Progenitor cell of endocrine pancreas (in vitro differentiated cells): ENCODE measurements at places on chromosomes 5 and 9. TPM values are rescaled to one million over a fixed set of nuclear protein-coding genes. Genes with fewer than 3 reads are reported as not detected.

Gene PALM2AKAP2
- total RNA-seq: 0.51 and 0.74 TPM in 2 replicates

Gene GFI1B
- 0.12 TPM in 1 of 2 replicates, not detected in the other for total RNA-seq

DNA sequence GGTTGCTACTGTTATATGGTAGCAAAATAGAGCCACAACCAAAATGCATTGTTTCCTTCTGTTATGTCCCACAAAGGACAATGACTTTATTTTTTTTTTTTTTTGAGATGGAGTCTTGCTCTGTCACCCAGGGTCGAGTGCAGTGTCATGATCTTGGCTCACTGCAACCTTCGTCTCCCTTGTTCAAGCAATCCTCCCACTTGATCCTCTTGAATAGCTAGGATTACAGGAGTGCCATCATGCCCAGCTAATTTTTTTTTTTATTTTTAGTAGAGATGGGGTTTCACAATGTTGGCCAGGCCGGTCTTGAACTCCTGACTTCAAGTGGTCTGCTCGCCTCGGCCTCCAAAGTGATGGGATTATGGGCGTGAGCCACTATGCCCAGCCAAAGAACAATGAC is 527.7 kb upstream of the SGCD start:
- no peak for DNase-seq

Gene SLCO4C1
- 4.0 and 4.8 TPM in 2 replicates for total RNA-seq

GRCh38 chr9:107177243-107177839 is 105.7 kb upstream of the RAD23B start:
- no peak for DNase-seq

DNA sequence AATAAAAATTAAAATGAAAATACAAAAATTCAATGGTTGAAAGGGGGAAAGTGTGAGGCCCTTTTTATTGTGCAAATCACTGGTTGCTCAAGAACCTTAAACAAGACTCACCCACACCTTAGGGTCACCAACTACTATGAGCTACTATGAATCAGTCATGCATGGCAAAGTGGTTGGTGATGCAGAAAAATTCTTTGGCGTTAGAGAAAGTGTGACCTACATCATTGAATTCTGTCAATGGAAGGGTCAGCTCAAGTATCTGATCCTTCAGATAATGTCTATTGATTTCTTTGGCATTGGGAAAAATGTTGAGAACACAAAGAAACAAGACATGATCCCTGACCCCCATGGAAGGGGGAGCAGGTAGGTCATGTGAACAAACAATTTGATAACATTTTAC is 149.7 kb upstream of the ADCY2 start:
- no peak for DNase-seq

DNA sequence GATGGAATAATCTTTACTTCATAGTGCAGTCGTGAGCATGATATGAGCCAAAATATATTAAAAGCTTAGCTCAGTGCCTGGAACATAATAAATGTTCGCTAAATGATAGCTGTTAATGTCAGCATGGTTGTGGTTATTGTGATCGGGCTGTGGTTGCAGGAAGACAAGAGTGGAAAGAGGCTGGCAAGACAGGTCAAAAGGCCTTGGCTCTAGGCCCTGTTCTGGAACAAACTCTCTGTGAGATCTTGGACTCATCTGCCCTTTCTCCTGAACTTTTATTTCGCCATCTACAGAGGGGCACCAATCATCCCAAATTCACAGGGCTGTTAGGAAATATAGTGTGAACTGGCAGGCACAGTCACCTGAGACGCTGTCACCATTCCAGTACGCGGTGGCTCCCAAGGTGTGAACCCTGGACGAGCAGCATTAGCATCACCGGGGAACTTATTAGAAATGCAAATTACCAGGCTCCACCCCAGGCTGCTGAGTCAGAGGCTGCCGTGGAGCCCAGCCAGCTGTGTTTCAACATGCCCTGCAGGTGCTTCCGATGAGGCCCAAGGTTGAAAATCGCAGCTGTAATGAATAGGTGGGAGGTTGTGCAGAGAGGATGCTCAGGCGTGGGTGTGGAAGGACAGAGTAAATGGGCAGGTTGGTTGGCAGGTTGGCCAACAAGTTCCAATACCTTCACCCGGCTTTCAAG is 50.2 kb upstream of the SAP30L start:
- DNase-seq: no peak

GRCh38 chr5:129724222-129724621 is 23.7 kb upstream of the MINAR2 start:
- no peak for DNase-seq

DNA sequence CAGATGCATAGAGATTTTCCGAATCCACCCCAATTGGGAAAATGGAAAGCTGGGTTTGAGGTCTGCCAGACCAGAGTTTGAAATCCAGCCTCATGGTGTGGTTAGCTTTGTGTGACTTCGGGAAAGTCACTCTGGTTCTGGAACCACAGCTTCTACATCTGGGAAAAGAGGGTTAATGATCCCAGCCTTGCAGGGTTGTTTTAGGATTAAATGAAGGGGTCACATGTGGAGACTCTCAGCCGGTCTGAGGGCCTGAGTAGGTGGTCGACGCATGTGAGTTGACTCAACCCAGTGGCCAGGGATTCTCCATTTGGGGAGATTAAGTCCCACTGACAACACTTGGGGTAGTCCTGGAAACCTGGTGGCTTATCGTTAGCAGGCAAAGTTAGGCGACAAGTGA is 6.1 kb downstream of the ZNF618 start:
- DNase-seq: no peak

DNA sequence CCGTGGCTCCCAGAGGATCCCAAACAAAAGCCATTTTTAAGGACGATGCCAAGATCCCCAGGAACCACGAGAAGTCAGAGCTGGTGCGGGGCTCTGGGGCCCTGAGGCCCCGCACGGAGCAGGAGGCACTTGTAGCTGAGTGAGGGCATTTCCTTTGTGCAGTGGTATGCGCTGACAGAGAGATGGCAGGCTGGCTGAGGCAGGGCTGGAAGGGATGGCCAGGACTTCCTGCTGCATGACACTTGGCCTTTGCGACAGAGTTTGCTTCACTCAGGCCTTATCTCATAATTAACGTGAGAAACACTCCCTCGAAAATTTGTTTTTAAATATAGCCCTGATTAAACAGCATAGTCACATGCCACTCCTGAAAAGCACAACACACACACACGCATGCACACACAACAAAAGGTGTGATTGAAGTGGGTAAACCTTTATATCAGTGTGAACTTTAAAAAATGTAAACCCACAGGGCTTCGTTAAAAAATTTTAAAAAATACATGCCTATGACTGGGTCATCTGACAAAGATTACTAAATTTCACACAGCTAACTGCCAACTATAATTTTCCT is 536.6 kb downstream of the PDE4D start:
- no peak for DNase-seq

- DNase-seq: no peak
Observed at GRCh38 chr5:55897206-55897894, 46.2 kb downstream of the IL31RA start.

- no peak for DNase-seq
Observed at GRCh38 chr5:102720969-102721368, 34.1 kb upstream of the PAM start.

DNA sequence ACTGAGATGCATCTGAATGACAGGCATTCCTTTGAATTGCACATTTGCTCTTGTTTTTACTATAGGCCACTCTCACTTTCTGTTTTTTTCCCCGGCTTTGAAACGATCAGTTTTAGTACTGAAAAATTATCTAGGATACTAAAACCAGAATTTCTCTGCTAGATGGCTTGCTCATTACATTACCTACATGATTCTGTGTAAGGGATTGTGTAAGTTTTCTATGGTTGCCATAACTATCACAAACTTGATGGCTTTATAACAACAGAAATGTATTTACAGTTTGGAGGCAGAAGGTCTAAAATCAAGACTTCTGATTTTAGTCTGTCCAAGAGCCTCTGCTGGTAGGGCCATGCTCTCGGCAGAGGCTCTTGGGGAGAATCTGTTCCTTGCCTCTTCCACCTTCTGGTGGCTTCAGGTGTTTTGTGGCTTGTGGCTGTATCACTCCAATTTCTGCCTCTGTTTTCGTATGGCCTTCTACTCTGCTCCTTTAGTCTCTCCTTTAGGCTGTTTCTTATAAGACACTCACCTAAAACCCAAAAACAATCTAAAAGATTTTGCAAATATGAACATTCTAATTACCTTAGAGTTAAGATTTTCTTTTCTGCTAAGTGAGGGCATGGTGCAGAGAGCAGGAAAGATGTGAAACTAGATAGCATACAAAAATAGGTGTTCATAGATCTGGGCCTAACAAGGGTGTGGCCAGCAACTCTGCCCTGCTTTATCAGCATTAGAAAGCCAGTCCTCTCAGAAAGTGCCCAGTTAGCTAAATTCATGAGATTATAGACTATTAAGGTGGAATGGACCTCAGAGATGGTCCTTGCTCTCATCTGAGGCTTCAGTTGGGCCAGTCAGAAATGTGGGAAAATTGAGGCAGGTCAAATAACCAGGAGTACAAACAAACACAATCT is 93.3 kb upstream of the CDKN2B start:
- no peak for DNase-seq

Gene ANGPTL2
- 4.7 and 5.3 TPM in 2 replicates for total RNA-seq

DNA sequence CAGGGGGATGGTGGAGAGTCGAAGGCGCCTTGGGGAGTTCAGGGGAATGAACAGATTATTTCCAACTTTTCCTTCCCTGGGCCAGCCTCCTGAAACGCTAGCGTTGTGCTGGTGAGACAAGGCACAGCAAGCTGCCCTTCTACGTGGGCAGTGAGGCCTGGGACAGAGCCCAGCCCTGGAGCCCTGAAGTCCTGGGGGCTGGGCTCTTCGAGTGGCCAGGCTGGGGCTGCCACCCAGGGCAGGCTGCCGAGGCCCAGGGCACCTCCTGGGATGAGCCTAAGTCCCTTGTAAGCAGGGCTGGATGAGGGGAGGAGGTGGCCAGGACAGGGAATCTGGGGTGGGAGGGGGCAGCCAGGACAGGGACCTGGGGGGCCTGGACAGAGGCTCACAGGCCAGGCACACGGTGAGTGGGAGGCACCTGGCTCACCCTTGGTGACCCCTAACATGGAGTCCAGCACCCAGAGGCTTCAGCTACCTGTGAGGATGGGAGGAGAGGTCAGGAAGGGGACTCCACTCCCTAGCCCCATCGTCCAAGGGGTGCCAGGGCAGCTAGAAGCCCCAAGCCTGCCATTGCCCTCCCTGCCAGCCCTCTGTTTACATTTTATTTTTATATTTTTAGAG is 1.3 kb upstream of the LCN12 start:
- DNase-seq: no peak

DNA sequence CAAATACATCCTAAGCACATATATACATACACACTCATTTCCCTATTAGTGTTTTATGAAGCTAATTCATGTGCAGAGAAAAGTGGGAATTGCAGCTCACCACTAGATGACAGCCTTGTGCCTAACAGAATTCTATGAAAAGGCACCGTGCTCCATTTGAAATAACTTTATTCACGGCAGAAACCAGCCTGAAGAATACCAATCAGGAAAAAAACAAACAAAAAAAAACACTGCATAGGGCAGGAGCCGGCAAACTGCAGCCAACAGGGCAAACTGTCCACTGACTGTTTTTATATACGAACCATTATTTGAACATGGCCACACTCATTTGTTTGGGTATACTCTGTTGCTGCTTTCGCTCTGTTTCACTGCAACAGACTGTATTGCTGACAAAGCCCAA is 33.6 kb downstream of the ERMP1 start:
- no peak for DNase-seq

DNA sequence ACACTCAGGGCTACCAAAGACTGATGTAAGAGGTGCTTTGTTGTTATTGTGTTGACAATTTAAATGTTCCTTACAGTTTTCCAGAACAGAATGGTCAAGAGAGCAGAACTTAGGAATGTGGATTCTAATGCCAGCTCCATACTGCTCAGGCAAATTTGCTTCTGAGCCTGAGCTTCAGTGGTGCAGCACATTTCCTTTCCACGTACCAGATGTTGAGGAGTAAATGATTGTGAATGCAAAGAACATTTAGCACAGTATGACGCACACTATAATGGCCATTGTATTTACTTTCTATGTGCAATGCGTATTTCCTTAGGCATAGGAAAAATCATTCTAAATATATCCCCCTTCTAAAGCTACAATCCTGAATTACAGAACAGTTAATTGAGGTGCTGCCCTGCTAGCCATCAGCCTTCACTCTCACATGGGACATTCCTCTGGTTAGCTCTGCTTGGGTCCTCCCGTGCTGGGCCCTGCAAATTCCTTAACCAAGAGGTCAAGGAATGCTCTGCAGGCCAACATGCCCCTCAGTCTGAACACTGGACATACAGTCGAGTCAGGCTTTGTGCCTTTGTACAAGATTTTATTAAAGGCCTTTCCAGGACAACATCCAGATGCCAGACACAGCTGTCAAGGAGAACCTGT is 21.1 kb upstream of the TMEM174 start:
- DNase-seq: no peak

DNA sequence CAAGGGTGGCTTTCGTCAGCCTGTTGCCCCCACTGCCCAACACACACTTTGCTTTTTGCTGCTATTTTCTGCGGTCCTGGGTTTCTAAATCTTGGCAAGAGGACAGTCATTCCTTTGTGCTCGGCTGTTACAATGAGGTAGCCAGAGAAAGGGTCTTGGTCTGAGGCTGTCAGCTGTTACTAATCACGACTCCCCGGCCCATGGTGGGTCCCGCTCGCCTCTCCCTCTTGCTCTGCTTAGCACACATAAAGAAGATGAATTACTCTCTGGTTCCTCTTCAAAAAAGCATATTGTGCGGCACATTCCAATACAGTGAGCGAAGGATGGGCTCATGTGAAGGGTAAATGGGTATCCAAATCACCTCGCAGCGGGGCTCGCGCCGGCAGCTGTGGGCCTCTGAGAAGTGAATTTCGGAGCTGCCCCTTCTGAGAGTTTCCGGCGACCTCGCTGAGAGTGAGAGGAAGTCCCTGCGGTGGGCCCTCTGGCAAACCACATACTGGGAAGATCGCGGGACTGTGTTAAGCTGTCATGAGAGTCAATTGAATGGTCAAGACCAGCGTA is 56.0 kb downstream of the SLC1A3 start:
- DNase-seq: no peak

DNA sequence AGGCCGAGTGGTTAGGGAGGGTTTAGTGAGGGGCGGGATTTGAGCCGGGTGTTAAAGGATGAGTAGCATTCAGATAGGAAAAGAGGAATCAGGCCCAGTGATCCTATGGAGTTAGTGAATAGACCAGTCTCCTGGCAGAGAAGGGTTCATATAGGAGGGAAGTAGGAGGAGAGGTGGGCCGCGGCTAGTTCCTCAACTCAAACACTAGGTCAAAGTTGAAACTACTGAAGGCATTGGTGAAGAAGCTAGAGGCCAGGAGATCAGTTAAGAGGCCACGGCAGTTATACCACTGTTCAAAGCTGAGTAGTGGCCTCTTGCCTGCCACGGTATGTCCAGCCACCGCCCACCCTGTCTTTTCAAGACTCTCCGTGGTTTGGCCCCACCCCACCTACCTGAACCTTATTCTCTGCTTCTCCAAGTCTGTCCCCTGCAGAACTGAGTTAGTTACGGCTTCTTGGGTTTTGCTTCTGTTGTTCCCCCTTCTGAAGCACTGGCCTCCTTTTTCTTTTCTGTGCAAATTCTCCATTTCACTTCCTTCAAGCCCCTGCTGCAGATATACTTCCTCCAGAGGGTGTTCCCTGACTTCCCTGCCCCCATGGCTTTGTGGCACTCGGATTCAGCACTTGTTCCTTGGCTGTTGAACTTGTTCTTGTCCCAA is 1.8 kb downstream of the ZBTB34 start:
- no peak for DNase-seq

Gene SLC36A2
- not detected in 2 replicates for total RNA-seq
